ENCODE measurements at places on chromosomes 4 and X.

- DNase-seq = no peak
These were observed 66.2 kb upstream of the FRAS1 start for GRCh38 chr4:77990904-77991358.

DNA sequence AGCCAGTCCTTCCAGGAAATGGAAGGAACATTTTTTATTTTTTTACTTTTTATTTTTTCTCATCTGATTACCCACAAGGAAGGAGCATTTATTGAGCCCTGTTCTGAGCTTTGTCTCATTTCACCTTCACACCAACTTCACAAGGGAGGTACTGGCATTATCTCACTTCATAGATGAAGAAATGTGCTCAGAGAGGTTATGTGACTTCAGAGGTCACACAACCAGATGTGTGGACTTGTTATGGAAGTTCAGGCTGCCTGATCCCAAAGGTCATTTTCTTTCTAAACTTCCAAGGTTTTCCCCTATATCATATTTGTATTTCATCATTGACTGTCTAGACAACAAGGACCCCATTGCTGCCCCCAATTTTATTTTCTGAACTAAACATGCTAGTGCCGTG is 160.3 kb downstream of the DCLK2 start:
- DNase-seq = no peak

GRCh38 chrX:42720209-42720608 is 57.8 kb downstream of the PPP1R2C start:
- DNase-seq = no peak

GRCh38 chr4:140569307-140569638 is 512 bp upstream of the UCP1 start:
- no peak for DNase-seq

DNA sequence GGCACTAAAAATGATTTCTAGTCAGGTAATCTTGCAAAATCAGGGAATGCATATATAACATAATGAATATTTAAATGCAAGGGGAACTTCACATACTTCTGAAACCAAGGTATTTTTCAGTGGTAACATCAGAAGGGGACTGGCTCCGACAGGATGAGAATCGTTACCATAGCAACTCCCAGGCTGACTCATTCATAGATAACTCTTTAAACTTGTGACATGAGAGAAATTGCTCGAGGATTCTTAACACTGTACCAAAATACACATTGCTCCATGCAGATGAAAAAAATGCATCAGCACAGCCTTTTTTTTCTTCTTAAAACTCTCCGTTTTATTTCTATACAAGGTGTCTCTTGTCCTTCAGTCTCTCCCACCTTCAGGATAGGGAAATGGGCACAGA is 114.3 kb downstream of the GABRB1 start:
- no peak for DNase-seq

- DNase-seq = no peak
These were observed 642 bp downstream of the HMGN5 start for GRCh38 chrX:81201071-81201470.

DNA sequence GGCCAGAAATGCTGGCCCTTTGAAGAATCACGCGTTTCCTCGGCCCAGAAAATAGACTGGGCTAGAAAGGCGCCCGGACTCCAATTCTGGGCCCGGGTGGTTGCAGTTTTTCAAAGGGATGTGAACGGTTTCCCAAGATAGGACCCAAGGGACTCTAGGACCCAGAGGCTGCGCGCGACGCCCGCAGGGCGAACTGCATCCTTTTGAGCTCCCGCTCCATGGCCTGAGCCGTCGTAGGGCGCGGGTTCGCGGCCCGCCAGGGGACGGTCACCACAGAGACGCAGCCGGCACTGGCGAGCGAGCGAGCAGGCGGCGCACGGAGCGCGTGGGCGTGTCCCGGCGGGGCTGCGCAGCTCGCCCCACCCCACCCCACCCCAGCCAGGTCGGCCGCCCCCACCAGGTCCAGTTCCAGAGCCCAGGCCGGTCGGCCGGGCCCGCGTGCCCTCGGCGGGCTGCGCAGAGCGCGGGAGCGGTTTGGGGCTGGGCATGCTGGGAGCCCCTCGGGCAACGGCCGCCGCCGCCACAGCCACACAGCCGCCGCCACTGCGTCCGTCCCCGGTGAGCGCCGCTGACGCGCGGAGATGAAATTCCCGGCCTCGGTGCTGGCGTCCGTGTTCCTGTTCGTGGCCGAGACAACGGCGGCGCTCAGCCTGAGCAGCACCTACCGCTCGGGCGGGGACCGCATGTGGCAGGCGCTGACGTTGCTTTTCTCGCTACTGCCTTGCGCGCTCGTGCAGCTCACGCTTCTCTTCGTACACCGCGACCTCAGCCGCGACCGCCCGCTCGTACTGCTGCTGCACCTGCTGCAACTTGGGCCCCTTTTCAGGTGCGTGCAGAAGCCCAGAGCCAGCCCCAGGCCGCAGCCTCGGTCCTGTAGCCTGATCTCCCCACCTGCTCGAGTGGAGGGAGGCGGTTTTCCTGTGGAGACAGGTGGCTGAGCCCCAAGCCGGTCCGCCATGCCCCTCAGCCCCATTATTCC is at the start of gene XK:
TSS of gene XK (plus strand) at position 411 of the 979 bp plus-strand sequence. CDS start at position 582, 171 bp downstream.
- DNase-seq = peak; percentile 57

- peak; percentile 4 for DNase-seq
These were observed 88.9 kb upstream of the CITED1 start for GRCh38 chrX:72394518-72395170.
